ENCODE measurements at places on chromosomes 12 and 14.

DNA sequence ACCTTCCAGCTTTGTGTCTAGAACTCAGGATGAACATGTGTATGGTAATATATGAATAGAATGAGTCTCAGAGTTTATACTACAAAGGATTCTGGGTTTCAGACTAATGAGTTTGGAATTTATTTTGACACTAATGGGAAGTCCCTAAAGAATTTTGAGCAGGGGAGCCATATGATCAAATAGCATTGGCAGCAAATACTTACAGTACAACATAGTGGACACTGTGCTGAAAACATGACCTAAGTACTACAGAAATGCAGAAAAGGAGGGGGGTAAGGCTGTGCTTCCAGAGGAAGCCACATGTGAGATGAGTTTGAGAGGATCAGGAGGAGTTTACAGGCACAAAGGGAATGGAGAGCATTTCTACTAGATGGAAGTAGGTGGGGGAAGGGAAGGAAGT lies 225.8 kb downstream of the C12orf42 start:
- no peak for DNase-seq

DNA sequence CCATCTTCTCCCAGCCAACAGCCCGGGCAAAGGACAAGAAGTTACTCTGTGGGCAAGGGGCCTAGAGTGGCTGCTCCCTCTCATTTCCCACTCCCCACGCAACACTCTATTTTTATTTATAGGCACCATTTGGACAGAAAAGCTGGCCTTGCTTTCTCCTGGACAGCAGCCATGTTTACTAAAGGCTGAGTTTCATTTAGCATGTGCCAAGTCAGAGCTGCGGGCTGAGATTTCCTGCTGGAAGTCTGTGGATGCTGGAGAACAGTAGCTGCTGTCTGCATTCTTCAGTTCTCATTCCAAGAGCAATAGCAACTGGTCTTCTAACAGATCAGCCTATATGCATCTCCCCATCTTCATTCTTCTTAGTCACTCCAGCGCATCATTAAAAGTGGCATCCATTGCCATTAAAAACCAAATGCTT lies 8.3 kb downstream of the COL2A1 start:
- DNase-seq, result peak; percentile 22

DNA sequence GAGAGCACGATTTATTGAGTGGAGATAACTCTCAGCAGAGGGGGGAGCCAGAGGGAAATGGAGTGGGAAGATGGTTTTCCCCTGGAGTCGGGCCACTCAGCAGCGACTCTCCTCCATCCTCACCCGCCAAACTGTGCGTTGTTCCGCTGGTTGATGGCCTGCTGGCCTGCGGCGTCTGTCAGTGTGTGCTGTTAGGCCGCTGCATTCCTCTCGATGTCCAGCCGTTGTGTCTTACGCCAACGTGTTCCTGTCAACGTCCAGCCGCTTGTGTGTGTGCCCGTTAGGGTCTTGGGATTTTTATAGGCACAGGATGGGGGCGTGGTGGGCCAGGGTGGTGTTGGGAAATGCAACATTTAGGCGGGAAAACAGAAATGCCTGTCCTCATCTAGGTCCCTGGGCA lies 69.2 kb downstream of the PTPRQ start:
- no peak for DNase-seq

DNA sequence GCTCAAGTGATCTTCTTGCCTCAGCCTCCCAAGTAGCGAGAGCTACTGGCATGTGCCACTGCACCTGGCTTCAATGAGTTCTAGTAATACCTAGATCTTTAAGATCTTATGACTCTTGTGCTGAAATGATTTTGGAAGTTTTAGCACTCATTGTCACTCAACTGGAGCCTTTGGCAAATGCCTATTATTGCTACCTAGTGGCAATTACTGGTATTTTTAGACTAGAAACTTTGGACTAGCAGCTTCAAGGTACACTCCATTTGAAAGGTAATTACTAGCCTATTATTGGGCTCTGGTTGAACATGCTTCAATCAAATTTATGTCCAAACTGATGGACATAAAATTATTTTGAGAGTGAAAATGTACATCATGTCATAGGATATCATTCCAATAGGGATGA lies 80.7 kb upstream of the MUCL1 start:
- no peak for DNase-seq

DNA sequence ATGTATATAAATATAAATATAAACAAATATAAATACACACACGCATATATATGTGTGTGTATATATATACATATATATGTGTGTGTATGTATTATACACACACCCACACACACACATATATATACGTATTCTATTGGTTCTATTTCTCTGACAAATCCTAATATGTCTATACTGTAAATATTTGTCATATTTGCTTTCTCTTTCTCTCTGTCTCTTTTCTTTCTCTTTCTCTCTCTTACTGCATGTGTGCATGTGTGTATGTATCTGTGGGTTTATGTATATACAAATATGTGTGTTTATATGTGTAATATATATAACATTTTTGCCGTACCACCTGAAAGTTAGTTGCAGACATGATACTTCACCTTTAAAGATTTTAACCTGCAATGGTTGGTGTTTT lies 174.2 kb upstream of the PLEKHG7 start:
- no peak for DNase-seq

DNA sequence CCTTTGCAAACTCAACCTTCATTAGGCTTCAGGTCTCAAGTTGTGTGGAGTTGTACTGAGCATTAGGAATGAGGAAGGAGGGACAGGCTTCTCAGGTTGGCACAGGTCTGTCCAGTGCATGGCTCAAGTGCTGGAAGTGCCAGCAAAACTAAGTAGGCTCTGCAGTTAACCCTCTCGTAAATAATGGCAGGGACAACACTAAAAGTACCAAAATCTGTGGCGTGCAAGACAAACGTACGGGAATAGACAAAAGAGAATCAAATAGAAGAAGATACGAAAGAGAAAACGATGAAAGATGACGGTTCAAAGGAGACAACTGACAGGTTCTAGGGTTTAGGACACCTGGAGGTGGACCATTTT lies 612 bp downstream of the TRAPPC6B start:
- DNase-seq, result no peak

- DNase-seq, result peak; percentile 17
Measured at GRCh38 chr12:52975820-52976573, 27.1 kb downstream of the KRT18 start.

- DNase-seq, result peak; percentile 7
Measured at GRCh38 chr14:74290415-74290814, 12.3 kb downstream of the ABCD4 start.

DNA sequence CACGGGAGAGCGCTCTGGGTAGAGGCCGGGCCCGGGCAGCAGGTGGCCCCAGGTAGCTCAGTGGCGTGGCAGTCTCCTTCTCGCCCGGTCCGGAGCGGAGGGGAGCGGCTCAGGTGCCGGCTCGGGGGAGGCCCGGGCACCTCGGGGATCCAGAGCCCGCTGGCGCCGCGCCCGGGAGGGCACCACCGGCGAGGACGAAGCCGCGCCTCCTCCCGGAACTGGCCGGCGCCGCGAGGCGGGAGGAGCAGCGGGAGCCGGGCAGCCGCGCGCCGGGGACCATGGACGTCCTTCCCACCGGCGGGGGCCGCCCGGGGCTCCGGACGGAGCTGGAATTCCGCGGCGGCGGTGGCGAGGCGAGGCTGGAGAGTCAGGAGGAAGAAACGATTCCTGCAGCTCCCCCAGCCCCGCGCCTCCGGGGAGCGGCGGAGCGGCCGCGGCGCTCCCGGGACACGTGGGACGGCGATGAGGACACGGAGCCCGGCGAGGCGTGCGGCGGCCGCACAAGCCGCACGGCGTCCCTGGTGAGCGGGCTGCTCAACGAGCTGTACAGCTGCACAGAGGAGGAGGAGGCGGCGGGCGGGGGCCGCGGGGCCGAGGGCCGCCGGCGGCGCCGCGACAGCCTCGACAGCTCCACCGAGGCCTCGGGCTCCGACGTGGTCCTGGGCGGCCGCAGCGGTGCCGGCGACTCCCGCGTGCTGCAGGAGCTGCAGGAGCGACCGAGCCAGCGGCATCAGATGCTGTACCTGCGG lies 21.5 kb upstream of the GNS start:
- DNase-seq, result no peak

- no peak for DNase-seq
Measured at GRCh38 chr12:87853448-87854003, 175.7 kb downstream of the C12orf50 start.

GRCh38 chr14:74401504-74402241 lies 24.3 kb downstream of the SYNDIG1L start:
- no peak for DNase-seq

GRCh38 chr12:75953312-75953906 lies 78.2 kb downstream of the PHLDA1 start:
- DNase-seq, result peak; percentile 67

- no peak for DNase-seq
Measured at GRCh38 chr14:36507847-36508417, 12.1 kb downstream of the NKX2-1 start.

DNA sequence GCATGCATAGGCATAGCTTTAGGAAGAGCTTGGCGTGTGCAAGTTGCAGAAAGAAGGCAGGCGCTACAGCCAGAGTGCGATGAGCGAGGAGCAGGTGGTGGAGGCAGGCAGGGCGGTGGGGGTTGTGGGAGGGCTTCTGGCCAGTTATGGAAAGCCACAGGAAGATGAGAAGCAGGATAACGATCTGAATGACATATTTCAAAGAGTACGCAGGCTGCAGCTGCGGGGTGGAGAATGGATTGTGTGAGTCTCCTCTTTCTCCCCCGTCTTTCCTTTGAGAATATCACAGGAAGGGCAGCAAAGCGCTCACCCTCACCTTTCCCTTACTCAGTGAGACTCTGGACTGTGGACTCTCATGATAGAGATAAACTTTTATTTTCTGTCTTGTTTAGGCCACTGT lies 48.7 kb upstream of the PLXNC1 start:
- peak; percentile 93 for DNase-seq

- DNase-seq, result no peak
Measured at GRCh38 chr14:49425921-49426320, 160.3 kb downstream of the RPS29 start.

- DNase-seq, result no peak
Measured at GRCh38 chr12:95203487-95204030, 13.7 kb downstream of the FGD6 start.

DNA sequence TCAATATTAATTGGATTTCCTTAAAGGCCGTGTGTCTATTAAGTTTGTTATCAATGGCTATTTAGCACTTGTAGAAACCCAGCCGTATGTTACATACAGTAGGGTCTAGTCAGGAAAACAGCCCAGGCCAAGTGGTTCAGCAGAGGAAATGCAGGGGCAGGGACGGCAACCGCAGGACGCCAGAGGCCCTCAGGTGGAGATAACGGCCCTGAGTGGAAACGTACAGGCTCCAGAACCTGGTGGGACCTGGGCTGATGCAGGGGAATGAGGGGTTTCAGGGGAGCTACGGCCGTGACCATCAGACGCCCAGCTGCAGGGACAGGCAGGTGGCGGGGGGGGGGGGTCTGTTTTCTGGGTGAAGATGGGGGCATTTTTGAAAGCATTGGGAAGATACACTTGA lies 3.7 kb upstream of the ANKLE2 start:
- DNase-seq, result no peak

- no peak for DNase-seq
Measured at GRCh38 chr14:73237786-73238423, 599 bp downstream of the PAPLN start.

DNA sequence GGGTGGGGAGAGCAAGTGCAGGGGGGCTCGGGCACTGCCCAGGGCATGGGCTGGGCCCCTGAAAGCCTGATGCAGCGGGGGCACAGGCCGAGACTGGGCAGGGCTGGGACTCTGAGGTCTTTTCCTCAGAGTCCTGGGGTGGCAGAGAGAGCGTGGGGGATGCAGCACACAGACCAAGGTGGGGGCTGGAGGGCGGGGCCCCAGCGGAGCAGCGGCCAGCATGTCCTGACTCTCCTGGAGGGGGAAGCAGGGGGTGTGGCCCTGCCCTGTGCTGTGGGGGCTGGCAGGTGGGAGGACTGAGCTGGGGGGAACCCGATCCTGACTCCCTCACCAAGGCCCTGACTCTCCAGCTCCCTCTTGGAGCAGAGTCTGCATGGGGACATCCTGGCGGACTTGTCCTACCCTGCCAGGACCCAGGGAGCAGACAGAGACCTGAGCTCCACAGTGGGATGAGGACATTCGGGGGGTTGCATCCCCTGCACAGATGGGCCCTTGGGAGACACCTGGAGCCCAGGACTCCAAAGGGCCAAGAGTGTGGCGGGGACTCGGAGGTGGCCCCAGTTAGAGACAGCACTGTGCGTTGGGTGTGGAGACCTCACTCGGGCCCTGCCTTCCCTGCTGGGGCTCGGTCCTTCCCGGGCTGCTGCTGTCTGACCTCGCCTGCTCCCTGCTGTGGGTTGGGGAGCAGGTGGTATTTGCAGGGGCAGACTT lies 326.1 kb downstream of the TMEM121 start:
- no peak for DNase-seq

DNA sequence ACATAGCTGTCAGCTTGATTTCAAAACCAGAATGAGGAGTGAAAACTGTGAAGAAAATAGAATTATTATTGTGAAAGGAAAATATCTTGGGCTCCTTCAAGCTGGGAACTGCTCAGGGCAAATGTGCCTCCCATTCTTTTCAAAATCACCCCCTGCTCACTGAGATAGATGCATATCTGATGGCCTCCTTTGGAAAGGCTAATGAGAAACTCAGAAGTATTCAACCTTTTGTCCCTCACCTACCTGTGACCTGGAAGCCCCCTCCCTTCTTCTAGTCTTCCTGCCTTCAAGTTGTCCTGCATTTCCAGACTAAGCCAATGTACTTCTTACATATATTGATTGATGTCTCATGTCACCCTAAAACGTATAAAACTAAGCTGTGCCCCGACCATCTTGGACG lies 81.1 kb upstream of the C14orf132 start:
- DNase-seq, result no peak

DNA sequence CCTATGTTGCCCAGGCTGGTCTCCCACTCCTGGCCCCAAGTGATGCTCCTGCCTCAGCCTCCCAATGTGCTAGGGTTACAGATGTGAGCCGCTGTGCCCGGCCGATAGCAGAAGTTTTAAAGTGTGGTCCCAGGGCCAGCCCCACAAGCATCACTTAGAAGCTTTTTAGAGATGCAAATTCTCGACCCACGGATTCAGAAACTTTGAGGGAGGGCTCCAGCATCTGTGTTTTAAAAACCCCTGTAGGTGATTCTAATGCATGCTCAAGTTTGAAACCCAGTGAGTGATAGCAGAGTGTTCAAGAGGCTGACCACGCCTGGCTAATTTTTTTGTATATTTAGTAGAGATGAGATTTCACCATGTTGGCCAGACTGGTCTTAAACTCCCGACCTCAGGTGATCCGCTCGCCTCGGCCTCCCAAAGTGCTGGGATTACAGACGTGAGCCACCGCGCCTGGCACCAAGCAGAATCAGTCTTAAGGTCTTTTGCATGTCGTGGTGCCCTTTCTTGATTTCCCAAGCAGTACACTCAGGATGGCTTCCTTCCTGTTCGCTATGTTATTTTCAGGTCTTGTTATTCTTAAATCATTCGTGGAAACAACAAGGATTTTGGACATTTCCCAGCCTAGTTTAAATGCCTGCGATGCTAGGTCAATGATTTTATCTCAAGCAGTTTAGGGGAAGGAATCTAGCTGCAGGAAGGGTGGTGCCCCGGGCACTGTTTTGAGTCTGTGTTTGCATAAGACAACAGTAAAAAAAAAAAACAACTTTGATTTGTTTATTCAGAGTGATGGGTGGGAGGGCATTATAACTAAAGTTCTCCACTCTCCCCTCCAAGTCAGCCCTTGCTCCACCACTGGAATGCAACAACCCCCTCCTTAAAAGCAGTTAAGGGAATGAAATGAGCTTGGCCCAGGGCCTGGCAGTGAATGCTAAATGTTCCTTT lies 9.2 kb upstream of the RILPL2 start:
- DNase-seq, result peak; percentile 11

GRCh38 chr12:24396224-24396623 lies 446.8 kb upstream of the SOX5 start:
- DNase-seq, result no peak

Measured in brain microvascular endothelial cell (primary cell).